Uterus (tissue), 4 donors: ENCODE measurements at places on chromosomes 6 and 20. TPM values are rescaled to one million over a fixed set of nuclear protein-coding genes. Genes with fewer than 3 reads are reported as not detected.
A peak's percentile ranks its signal among the peaks of the same experiment; 100 is the strongest.

GRCh38 chr20:50460115-50460607 lies 50.0 kb upstream of the PTPN1 start:
- H3K4me1 ChIP-seq = no peaks in the 10 kb centered on the region
- DNase-seq = no peak
- no peaks in the 10 kb centered on the region for H3K36me3 ChIP-seq
- H3K27ac ChIP-seq = peak overlapping the region; percentile 57
- H3K4me3 ChIP-seq = no peak overlapping the region

DNA sequence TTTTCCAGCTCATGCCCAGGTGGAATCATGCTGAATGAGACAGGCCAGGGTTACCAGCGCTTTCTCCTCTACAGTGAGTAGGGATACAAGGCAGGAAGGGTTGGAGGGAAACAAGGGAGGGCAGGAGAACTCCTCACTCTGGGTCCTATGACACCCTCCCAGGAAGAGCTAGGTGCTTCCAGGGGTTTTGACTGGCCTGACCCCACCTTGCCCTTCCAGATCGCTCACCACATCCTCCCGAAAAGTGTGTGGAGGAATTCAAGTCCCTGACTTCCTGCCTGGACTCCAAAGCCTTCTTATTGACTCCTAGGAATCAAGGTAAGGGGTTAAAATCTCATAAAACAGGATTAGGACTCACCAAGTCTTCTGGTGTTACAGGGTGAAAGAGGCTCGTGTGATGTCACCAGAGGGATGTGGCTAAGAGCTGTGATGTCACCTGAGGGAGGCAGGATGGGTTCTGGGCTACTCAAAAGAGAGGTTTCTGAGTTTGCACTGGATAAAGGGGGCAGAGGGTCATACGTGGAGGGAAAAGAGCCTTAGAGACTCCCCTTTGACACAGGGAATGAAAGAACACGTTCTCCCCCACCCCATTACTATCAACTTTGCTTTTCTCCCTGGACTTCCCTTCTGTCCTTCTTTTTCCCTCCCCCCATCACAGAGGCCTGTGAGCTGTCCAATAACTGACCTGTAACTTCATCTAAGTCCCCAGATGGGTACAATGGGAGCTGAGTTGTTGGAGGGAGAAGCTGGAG lies 1.9 kb downstream of the APOM start:
- no peak overlapping the region for H3K4me3 ChIP-seq
- H3K27me3 ChIP-seq = no peaks in the 10 kb centered on the region
- H3K27ac ChIP-seq = no peak overlapping the region

Gene SLC24A3
- 12.9 TPM for total RNA-seq

DNA sequence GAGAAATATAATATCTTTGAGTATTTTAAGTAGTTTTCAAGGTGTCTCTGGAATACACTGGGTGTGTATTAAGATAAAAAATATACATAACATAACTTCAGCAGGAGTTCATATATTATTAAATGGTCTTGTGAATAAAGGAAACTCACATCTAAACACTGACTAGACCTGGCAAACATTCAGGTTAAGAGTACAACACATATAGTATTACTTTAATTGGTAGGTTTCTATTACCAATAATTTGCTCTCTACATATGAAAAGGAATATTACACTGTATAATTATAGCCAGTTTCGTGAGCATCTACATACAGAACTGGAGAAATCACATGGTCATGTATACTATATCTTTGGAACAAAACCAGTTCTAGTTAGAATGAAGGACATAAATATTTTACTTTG lies 8.7 kb downstream of the NCOA5 start:
- no peak overlapping the region for H3K27ac ChIP-seq
- H3K36me3 ChIP-seq = no peaks in the 10 kb centered on the region
- H3K27me3 ChIP-seq = no peaks in the 10 kb centered on the region
- no peak overlapping the region for H3K4me3 ChIP-seq
- no peak for DNase-seq

Gene SLC2A10
- 9.4 TPM for total RNA-seq

DNA sequence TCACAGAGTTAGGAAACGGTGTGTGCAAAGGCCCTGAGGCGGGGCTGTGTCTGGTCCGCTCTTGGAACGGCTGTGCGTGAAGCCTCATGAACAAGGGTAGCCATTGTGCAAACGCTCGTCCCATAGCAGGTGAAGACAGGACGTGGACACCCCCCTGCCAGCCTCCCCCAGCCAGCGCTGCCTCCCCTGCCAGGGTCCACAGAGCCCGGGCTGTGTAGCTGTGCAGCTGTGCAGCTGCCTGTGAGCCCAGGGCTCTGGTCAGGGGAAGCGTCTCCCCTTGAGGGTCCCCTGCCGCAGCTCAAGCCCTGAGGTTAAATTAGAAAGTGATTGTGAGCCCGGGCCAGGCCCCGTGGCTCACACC lies 139.4 kb downstream of the TAF4 start:
- H3K36me3 ChIP-seq = no peaks in the 10 kb centered on the region
- no peaks in the 10 kb centered on the region for H3K4me1 ChIP-seq
- no peaks in the 10 kb centered on the region for H3K27me3 ChIP-seq
- DNase-seq = no peak

DNA sequence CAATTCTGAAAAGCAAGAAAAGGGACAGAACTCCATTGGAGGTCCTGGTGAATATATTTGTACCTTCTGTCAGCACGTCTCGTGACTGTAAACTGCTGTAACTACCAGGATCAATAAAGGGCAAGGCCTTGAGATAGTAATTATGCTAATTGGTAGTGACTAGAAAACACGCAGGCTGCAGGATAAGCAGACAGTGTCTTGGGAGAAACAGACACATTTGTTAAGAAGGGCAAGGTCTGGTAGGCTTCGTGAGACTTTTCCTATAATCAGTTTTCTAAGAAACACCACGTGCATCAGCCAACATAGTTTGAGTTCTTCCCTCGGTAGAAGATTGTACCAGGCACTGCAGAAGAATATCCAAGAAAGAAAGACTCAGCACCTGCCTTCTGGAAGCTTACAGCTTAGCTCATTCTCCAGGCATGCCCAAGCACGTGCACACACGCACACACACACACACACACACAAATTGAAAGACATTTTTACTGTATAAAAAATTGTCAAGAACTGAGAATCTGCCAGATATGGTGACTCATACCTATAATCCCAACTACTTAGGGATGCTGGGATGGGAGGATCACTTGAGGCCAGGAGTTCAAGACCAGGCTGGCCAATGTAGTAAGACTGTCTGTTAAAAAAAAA lies 167.0 kb upstream of the SASH1 start:
- no peak overlapping the region for H3K4me3 ChIP-seq
- no peaks in the 10 kb centered on the region for H3K4me1 ChIP-seq
- DNase-seq = no peak
- H3K27ac ChIP-seq = no peak overlapping the region
- H3K27me3 ChIP-seq = no peaks in the 10 kb centered on the region

DNA sequence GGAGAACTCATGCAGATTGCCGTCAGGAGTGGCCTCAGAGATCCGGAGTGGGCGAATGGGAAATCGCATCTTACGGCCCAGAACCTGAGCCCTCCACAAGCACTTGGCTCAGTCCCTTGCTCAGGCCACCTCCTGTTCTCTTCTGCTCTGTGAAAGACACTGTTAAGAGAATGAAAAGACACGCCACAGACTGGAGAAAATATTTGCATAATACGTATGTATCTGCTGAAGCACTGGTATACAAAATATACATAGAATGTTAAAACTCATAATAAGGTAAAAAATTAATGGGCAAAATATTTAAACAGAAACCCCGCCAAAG lies 838 bp upstream of the POM121L2 start:
- no peaks in the 10 kb centered on the region for H3K27me3 ChIP-seq
- no peaks in the 10 kb centered on the region for H3K4me1 ChIP-seq
- DNase-seq = no peak
- H3K36me3 ChIP-seq = no peaks in the 10 kb centered on the region

- no peaks in the 10 kb centered on the region for H3K36me3 ChIP-seq
- DNase-seq = no peak
- no peaks in the 10 kb centered on the region for H3K27me3 ChIP-seq
- no peak overlapping the region for H3K27ac ChIP-seq
These were observed 188.4 kb upstream of the TSHZ2 start for GRCh38 chr20:52783769-52784168.

- H3K27me3 ChIP-seq = no peaks in the 10 kb centered on the region
- no peaks in the 10 kb centered on the region for H3K36me3 ChIP-seq
- H3K4me1 ChIP-seq = no peaks in the 10 kb centered on the region
- no peak for DNase-seq
These were observed 49.9 kb upstream of the PBOV1 start for GRCh38 chr6:138267971-138268895.

DNA sequence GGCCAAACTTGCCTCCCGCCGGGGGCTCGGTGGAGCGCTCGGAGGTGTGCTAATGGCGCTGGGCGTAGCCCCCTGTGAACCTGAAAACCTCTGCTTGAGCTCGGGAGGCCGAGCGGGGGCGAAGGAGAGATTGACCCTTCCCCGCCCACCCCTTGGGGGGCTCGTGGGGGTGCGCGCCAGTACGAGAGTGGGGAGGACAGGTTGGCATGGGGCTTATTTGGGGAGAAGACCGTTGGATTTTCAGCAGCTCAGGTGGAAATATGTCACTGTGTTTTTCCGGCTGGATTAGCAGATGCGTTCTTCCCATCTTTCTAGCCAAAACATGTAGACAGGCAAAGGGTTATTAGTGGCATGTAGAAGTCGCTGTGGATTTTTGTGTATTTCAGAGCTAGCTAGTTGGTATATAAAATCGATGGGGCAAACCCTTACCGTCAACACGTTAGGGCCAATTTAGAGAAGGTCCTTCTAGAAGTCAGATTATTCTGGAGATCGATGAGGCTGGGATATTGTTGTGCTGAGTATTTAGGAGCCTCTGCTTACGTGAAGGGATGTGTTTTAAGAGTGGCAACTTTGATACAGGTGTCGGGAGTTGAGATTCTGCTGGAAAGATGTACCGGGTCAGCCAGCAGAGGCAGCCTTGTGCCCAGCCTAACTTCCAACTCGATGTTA lies 525 bp downstream of the NCOA7 start:
- no peaks in the 10 kb centered on the region for H3K36me3 ChIP-seq
- no peak for DNase-seq
- peak overlapping the region; percentile 66 for H3K4me3 ChIP-seq
- H3K27me3 ChIP-seq = no peaks in the 10 kb centered on the region

Gene LINC00237
- total RNA-seq = not detected

DNA sequence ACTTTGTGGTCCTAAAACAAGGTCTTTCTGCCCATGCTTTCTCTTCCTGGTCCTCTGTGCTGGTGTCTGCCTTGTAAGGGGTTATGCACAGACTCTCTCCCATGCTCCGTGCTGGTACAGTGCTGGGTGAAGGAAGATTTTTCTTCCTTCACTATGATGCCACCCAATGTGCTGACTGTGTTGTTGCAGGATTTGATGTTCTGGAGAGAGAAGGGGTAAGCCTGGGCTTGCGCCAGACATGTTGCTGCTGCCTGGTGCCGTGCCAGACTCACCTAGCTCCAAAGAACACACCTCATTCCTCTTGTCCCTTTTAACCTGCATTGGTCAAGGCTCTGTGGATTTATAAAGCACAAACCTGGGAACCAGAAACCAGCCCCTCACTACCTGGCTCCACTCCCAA lies 28.4 kb upstream of the ARMH2 start:
- DNase-seq = no peak
- no peaks in the 10 kb centered on the region for H3K36me3 ChIP-seq
- no peak overlapping the region for H3K4me3 ChIP-seq
- H3K27me3 ChIP-seq = no peaks in the 10 kb centered on the region
- H3K27ac ChIP-seq = no peak overlapping the region

GRCh38 chr20:63023071-63023935 lies 16.5 kb upstream of the BHLHE23 start:
- H3K4me3 ChIP-seq = no peak overlapping the region
- H3K4me1 ChIP-seq = peaks cover 5% of the 10 kb centered on the region
- peaks cover 30% of the 10 kb centered on the region for H3K27me3 ChIP-seq
- no peak overlapping the region for H3K27ac ChIP-seq

DNA sequence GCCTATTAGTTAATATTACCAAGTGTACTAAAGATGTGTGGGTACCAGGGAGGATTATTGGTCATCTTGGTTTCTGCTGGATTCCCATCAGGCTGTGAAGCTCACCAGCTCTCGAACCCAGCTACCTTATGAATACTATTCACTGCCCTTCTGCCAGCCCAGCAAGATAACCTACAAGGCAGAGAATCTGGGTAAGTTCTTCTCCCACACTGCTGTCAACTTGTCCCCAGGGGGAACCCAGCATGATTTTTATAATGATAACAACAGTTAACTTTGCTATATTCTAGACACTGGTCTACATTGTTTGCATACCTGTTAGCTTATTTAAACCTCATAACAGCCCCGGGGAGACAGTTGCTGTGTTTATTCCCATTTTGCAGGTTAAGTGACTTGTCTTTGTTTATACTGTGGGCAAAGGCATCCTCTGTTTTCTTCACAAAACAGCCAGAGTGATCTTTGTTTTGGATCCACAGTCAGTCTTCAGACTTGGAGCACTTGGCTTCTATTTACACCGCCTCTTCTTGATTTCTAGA lies 26.5 kb downstream of the TM9SF4 start:
- no peaks in the 10 kb centered on the region for H3K4me1 ChIP-seq
- H3K4me3 ChIP-seq = no peak overlapping the region
- no peaks in the 10 kb centered on the region for H3K27me3 ChIP-seq
- H3K27ac ChIP-seq = no peak overlapping the region

Gene ADTRP
- total RNA-seq = not detected

- no peaks in the 10 kb centered on the region for H3K36me3 ChIP-seq
- H3K27me3 ChIP-seq = no peaks in the 10 kb centered on the region
These were observed 359.2 kb downstream of the GJA1 start for GRCh38 chr6:121794630-121795029.

Gene TTPAL
- total RNA-seq = 4.9 TPM

DNA sequence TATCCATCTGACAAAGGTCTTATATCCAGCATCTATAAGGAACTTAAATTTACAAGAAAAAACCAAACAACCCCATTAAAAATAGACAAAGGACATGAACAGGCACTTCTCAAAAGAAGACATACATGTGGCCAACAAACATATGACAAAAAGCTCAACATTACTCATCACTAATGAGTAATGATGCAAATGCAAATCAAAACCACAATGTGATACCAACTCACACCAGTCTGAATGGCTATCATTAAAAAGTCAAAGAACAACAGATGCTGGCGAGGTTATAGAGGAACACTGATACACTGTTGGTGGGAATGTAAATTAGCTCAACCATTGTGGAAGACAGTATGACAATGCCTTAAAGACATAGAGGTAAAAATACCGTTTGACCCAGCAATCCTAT lies 13.9 kb downstream of the MACROD2 start:
- H3K4me3 ChIP-seq = no peak overlapping the region
- H3K36me3 ChIP-seq = no peaks in the 10 kb centered on the region
- H3K27me3 ChIP-seq = no peaks in the 10 kb centered on the region
- H3K27ac ChIP-seq = no peak overlapping the region
- no peak for DNase-seq
- H3K4me1 ChIP-seq = no peaks in the 10 kb centered on the region

Gene KHDC1L
- not detected for total RNA-seq
